Activated CD4-positive, alpha-beta T cell treated with anti-CD3 and anti-CD28 coated beads, Interleukin-2, amount 50 U/mL, for 1 hour (primary cell): ENCODE measurements at places on chromosomes 7 and 10.

DNA sequence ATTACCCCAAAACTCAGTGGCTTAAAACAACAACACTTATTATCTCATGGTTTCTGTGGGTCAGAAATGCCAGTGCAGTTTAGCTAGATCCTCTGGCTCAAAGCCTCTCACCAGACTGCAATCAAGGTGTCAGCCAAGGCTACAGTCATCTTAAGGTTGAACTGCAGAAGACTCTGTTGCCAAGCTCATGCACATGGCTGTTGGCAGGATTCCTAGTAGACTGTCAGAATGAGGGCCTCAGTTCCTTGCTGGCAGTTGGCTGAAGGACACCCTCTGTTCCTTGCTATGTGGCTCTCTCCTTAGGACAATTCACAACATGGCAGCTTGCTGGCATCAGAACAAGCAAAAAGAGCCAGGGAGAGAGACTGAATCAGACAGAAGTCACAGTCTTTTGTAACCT is 34.7 kb downstream of the TOMM7 start:
- no peak for DNase-seq

- DNase-seq, result no peak
Observed at GRCh38 chr7:20735346-20736065, 51.2 kb downstream of the SP8 start.

DNA sequence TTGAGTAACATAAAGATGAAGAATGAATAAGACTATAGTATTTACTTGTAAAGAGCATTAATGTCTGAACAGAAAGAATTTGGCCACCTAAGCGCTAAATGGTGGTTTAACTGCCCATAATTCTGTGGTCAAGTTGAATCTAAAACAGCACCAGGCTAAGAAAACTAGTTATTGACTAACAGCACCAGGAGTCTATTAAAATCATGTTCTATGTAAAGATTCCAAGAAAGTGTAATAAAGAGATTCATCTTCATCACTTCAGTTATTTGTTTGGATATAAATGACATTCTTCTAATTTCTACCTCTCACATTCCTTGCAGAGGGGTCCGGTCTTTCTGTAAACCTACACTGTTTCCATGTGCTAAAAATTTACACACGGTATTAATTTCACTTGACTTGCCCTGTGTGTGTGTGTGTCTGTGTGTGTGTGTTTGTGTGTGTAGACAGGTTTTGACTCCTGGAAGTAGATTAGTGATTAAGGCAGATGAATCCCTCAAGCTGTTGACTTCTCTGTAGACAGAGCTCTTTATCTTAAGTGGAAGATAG is 84.4 kb downstream of the KLF6 start:
- no peak for DNase-seq

GRCh38 chr10:25280076-25280475 is 105.3 kb downstream of the GPR158 start:
- no peak for DNase-seq

DNA sequence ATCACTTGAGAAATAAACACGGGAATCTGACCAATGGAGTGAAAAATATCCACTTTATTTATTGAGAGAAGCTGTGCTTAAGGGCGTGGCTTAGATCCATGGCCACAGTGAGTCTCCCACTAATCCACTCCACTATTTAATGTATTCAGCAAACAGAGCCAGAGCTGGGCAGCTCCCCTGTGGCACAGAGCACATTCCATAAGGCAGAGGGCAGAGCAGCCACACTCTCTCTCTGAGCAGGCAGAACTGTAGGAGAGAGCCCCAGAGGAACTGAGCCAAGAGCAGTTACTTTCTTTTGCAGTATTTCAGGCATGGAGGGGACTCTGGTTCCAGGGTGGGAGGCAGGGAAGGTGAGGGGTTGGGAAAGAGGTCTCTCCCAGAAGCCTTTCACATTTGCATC is 106.0 kb downstream of the GALNT17 start:
- DNase-seq, result no peak
